Activated CD4-positive, alpha-beta T cell treated with anti-CD3 and anti-CD28 coated beads, Interleukin-2, amount 50 U/mL, for 16 hours (primary cell): ENCODE measurements at places on chromosomes 16 and 17.

DNA sequence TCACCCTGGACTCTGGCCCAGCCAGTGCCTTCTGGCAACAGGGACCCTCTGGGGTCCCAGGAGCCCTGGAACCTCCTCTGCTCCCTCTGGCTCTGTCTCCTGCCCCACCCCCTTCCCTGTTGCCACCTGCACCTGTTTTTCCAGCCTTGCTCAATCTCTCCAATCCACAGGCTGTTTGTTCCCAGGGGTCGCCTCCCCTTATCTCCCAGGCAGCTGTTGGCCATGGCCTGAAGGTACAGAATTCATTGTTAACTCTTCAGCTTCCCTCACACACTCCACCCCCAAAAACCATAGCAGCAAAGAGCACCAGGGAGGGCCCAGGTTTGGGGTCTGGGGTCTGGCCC, 39.3 kb upstream of the TOB1 start:
- DNase-seq: no peak

DNA sequence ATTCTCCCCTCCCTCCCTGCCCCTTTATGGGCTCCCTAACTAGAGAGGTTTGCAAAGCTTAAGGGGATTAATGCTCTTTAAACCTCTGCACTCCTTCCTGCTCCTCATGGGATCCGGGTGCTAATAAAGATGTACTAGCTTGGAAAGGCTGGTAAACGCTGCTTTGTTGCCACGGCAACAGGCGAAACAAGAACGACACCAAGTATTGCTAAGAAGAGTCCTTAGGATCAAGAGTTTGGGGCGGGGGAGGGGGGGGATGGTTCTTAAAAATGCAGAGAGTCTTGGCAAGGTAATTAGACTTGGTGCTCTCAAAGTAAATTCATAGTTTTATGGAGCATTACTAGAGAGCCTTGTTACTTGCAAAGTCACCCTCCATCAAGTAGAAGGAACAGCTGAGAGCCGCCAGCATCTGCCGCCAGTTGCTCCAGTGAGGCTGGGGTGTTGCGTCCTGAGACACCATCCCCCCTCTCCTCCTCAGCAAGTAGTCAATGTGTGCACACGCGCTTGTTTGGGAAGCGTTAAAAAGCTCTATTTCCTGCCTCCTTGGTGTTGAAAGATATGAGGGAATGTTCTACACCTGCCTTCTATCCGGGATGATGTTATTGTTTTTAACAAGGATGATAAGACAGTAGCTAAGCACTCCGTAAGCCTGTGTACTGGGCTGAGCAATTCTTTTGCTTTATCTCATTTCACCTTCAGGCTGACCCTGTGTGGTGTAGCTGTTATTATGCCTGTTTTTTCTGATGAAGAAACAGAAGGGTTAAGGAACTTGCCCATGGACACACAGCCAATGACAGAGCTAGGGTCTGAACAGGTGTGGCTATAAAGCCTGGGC, 190.9 kb downstream of the CCDC182 start:
- DNase-seq: no peak

DNA sequence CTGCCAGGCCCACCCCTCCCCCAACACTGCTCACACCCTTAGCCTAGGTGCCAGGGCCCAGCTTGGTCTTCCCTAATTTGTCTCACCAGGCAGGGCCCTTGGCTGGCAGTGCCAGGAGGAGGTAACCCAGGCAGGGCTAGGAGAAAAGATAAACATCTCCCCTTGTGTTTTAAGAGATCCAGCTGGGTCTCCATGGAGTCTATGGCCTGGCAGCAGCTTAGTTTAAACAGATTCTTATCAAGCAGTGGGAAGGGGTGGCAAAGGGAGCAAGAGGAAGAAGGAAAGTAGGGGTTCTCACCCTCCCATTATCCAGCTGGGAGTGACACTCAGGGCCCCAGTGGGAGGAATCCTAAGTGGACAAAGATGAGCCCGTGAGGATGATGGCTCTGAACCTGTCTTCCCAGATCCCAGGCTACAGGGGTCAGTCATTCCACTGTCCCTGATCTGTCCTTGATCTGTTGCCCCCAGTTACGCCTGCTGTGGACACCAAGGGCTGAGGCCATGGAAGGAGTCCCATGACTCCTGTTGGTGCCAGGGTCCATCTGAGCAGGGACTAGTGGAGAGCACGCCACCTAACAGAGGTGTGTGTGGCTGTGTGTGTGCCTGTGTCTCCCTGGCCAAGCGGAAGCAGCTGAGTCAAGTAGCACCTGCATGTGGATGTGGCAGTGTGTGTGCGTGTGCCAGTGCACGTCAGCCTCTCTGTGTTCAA, 47.4 kb upstream of the MEIOC start:
- DNase-seq: no peak

GRCh38 chr16:53456625-53457024, 22.4 kb downstream of the RBL2 start:
- peak; percentile 79 for DNase-seq

DNA sequence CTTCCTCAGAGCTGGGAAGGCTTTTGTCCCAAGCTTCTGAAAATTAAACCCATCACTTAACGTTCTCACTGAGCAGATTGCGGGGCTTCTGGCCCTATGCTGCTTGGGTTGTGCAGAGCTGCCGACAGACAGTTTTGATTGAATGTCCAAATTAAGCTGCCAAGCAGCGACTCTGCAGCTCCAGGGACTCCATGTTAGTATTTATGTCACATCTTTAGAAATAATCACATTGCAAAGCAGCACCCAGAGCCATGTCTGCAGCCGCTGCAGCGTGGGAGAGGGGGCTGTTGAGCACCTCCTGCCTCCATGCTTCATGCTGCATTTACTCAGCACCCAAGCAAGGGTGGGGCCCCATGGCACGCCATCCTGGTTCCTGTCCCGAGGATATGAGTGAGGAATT, 178.2 kb upstream of the CACNG3 start:
- no peak for DNase-seq
